OCI-LY7 (cell line): ENCODE measurements at places on chromosomes 5 and 9.

DNA sequence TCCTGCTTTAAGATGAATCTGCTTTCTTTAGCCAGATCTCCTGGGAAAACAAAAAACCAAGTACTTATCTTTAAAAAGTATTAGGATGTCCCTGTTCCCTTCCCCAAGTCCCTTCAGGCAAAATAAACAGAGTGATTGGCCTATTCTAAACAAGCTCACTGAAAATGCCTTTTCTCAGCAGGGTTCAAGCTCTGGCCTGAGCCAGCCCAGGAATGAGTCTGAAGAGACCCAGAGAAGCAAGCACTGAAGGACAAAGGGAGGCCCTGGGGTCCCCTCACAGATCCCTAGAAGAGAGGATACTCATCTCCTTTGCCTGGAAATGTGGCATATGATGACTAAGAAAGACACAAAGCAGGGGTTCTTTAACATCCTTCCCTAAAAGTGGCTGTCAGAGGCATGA, 66.8 kb upstream of the MAP1B start:
- DNase-seq = no peak

- DNase-seq = peak; percentile 44
Measured at GRCh38 chr5:175696139-175696854, 38.4 kb downstream of the HRH2 start.

- no peak for DNase-seq
Measured at GRCh38 chr9:114412048-114412683, 24.4 kb upstream of the AKNA start.

GRCh38 chr9:88041447-88041846, 67.1 kb upstream of the CDK20 start:
- no peak for DNase-seq

- no peak for DNase-seq
Measured at GRCh38 chr9:99002706-99003105, 59.0 kb downstream of the COL15A1 start.

- DNase-seq = no peak
Measured at GRCh38 chr5:131377785-131378325, 114.0 kb downstream of the CDC42SE2 start.

- DNase-seq = no peak
Measured at GRCh38 chr5:143653766-143654282, 158.1 kb upstream of the HMHB1 start.

- DNase-seq = no peak
Measured at GRCh38 chr5:113281194-113281593, 153.6 kb downstream of the TSSK1B start.

- no peak for DNase-seq
Measured at GRCh38 chr9:69386651-69387050, 61.6 kb downstream of the ENTREP1 start.
